Stimulated activated CD8-positive, alpha-beta memory T cell treated with anti-CD3 and anti-CD28 coated beads, Interleukin-4, amount 100 ng/mL, for 4 hours (primary cell): ENCODE measurements at places on chromosomes 7 and 10.

- no peak for DNase-seq
Measured at GRCh38 chr10:59107147-59107546, 69.3 kb upstream of the PHYHIPL start.

GRCh38 chr10:76318211-76318610 is 886.8 kb downstream of the LRMDA start:
- no peak for DNase-seq

- DNase-seq = no peak
Measured at GRCh38 chr7:33868166-33868565, 37.2 kb upstream of the BMPER start.

GRCh38 chr10:100138921-100139496 is 46.8 kb downstream of the ERLIN1 start:
- DNase-seq = no peak

- no peak for DNase-seq
Measured at GRCh38 chr7:129371487-129371886, 62.7 kb upstream of the STRIP2 start.

DNA sequence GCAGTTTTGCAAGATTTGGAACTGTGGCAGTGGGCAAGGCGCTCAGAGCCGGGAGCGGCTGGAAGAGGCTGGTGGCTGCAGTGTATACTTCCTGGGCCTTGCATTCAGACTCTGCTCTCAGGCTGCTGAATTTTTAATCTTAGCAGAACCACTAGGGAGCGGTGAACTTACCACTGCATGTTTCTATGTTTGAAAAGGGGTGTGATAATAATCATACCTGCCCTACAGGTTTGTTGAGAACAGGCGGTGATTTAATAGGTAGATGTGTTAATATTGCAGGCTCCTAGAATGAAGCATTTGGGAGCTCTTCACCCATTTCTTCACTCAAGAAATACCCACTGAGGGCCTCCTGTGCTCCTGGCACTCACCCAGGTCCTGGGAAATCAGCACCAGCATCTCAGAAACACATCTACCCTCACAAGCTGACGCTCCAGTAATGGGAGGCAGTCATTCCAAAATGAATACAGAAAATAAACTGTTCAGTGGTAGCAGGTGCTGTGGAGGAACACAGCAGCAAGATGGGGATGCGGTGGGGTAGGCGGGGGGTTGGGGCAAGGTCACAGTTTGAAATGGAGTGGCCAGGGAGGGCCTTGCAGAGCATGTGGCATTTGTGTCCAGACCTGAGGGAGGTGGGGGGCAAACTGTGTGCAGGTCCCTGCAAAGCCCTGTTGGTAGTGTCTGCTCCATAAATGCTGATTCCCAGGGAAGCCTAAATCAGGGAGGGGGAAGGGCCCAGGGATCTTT is 41.0 kb downstream of the VWA2 start:
- no peak for DNase-seq

GRCh38 chr10:90813594-90814365 is 44.1 kb downstream of the HTR7 start:
- no peak for DNase-seq

- no peak for DNase-seq
Measured at GRCh38 chr7:86366946-86367345, 276.8 kb upstream of the GRM3 start.

DNA sequence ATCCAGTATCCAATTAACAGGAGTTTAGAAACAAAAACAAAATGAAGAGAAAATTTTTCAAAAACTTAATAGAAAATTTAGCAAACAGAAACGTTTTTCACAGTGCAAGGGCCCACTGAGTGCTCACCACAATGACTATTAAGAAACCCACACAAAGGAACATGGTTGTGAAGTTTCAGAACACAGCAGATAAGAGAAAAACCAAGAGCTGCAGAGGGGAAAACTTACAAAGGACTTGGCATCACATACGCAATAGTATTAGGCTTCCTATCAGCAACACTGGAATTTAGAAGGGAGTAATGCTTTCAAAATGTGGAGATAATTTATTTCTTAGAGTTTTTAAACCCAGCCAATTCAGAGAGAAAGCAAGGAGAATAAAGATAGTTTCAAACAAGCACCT is 1.7 kb upstream of the C7orf25 start:
- no peak for DNase-seq

- no peak for DNase-seq
Measured at GRCh38 chr7:107993891-107994291, 9.1 kb downstream of the LAMB1 start.

- DNase-seq = no peak
Measured at GRCh38 chr7:28145931-28146330, 34.7 kb downstream of the JAZF1 start.

DNA sequence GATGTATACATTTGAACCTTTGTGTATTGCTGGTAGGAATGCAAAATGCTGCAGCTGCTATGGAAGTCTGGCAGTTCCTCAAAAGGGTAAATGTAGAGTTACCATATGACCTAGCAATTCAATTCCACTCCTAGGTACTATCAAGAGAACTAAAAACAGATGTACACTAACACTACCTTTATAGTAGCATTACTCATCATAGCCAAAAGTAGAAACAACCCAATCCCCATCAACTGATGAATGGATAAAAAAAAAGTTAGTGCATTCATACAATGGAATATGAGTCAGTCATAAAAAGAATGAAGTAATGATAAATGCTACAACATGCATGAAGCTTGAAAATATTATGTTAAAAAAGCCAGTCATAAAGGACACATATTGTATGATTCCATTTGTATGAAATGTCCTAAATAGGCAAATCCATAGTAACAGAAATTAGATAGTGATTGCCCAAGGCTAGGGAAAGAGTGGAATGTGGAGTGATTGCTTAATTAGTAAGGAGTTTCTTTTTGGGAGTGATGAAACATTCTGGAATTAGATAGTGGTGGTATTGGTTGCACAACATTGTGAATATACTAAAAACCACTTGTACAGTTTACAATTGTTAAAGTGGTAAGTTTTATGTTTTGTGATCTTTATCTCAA is 96.4 kb upstream of the AOAH start:
- no peak for DNase-seq

GRCh38 chr10:70890917-70891431 is 2.6 kb upstream of the PCBD1 start:
- no peak for DNase-seq

GRCh38 chr10:35089611-35090161 is 455 bp downstream of the CUL2 start:
- no peak for DNase-seq

- DNase-seq = no peak
Measured at GRCh38 chr7:47283497-47284131, 298.3 kb downstream of the TNS3 start.

DNA sequence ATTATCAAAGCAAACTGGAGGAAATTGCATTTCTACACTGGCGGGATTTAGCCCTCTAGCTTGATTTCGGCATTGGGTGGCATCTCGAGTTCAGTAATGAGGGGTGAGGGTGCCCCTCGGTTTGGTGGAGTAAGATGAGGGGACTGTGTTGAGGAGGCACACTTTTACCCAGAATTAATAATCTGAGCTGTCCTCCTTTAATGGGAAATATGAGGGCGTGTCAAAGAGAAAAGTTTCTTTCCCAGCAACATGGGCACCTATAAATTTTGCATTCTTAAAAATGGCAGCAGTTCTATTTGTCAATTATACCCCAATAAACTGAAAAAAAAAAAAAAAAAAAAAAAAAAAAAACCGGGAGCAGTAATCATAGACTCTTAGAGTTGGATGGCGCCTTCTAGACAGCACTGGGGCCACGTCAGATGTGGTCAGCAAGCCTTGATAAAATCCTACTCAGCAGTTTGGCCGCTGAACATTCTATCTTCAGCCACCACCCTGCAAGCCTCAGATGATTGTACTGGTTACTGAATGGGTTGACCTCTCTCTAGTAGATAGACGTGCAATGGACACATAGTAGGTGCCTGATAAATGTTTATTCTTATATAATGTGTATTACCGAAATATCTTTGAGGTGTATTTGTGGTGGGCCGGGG is 931 bp downstream of the PAPSS2 start:
- DNase-seq = no peak

GRCh38 chr7:29113384-29114102 is 32.8 kb downstream of the CPVL start:
- DNase-seq = no peak

GRCh38 chr7:33632322-33632721 is 273.0 kb upstream of the BMPER start:
- no peak for DNase-seq
